ENCODE measurements at places on chromosomes 5 and 9.

- no peaks in the 10 kb centered on the region for H3K36me3 ChIP-seq
- H3K4me1 ChIP-seq = no peaks in the 10 kb centered on the region
- H3K27me3 ChIP-seq = no peaks in the 10 kb centered on the region
- no peak overlapping the region for H3K4me3 ChIP-seq
Observed at GRCh38 chr5:76274571-76274970, 128.5 kb upstream of the IQGAP2 start.

DNA sequence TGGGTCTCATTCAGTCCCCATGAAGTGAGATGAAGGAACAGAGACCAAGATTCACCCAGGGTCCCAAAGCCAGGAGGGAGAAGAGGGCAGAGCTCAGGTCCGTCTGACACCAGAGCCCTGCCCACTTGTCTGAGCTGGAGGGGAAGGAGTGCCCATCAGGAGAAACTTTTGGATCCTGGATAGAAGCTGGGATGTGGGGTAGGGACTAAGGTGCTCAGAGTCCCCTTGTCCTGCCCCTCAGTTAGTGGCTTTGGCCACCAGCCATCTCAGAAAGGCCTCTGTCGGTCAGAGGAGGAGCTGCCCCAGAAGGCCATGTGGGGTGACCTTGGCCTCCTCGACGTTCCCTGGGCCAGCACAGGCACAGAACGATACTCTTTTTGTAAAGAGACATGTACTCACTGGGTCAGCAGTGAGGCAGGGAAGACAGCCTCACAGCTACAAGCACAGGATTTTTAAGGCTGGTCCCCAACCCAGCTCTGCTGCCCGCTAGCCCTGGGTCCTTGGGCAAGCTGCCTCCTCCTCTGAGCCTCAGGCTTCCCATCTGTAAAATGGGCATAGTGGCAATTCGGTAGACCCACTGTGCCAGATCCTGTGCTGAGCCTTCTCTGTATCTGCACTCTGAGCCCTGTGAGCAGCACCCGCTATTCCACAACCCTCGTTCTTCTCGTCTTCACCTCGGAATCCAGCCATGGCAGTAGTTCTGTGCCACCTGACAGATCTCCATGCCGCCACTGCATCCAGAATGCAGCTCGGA is 49.4 kb downstream of the C9orf50 start:
- no peaks in the 10 kb centered on the region for H3K36me3 ChIP-seq
- peaks cover 31% of the 10 kb centered on the region for H3K4me1 ChIP-seq

DNA sequence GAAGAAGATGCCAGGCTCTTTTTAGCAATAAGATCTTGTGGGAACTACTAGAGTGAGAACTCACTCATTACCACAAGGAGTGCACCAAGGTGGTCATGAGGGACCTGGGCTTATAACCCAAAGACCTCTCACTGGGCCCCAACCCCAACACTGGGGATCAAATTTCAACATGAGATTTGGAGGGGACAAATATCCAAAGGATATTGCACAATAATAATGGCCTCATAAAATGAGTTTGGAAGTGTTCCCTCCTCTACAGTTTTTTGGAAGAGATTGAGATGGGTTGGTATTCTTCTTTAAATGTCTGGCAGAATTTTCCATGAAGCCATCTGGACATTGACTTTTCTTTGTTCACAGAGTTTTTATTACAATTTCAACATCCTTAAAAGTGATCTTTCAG is 38.0 kb upstream of the FAM120A start:
- H3K27ac ChIP-seq = no peak overlapping the region
- H3K27me3 ChIP-seq = no peaks in the 10 kb centered on the region
- H3K36me3 ChIP-seq = no peaks in the 10 kb centered on the region

GRCh38 chr9:97807681-97808080 is 45.3 kb upstream of the FOXE1 start:
- no peak overlapping the region for H3K4me3 ChIP-seq
- H3K27ac ChIP-seq = no peak overlapping the region
- no peak for DNase-seq
- no peaks in the 10 kb centered on the region for H3K27me3 ChIP-seq
- H3K36me3 ChIP-seq = no peaks in the 10 kb centered on the region

DNA sequence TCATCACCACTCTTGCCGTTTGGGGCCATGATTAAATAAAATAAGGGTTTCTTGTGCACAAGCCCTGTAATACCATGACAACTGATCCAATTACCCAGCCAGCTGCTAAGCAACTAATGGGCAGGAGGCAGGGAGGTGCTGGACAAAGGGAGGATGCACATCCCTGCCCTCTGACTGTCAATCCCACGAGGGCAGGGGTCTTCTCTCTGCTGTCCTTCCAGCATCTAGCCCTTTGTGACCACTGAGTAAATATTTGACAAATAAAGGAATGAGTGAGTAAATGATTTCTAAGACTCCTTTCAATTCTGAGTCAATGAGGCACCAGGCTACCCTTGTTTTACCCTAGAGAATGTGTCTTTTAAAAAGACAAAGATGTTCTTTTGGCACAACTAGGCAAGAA is 247.1 kb downstream of the SYK start:
- H3K36me3 ChIP-seq = no peaks in the 10 kb centered on the region
- no peaks in the 10 kb centered on the region for H3K27me3 ChIP-seq
- no peak for DNase-seq
- H3K27ac ChIP-seq = no peak overlapping the region
- no peaks in the 10 kb centered on the region for H3K4me1 ChIP-seq

DNA sequence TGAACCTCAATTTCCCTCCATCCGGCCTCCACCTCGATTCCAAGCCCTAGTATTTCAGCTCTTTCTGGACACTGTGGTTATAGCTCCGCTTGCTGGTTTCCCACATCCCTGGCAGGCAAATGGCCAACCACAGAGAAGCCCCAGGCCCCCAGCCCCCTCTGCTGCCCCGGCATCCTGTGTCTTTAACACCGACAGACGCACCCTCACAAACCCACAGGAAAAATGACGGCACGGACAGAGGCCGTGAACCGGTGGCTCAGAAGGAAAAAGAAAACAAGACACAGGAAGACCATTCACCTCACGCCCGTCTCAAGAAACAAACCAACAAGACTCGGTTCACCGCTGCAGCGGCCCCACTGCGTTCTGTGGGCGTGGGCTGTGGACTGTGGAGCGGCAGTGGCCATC is 1.5 kb upstream of the CLIC3 start:
- no peaks in the 10 kb centered on the region for H3K27me3 ChIP-seq
- DNase-seq = no peak
- H3K27ac ChIP-seq = no peak overlapping the region
- no peak overlapping the region for H3K4me3 ChIP-seq

Data from adrenal gland (tissue), 19 donors.